ENCODE measurements at places on chromosomes 12 and 14. TPM values are rescaled to one million over a fixed set of nuclear protein-coding genes. Genes with fewer than 3 reads are reported as not detected.

DNA sequence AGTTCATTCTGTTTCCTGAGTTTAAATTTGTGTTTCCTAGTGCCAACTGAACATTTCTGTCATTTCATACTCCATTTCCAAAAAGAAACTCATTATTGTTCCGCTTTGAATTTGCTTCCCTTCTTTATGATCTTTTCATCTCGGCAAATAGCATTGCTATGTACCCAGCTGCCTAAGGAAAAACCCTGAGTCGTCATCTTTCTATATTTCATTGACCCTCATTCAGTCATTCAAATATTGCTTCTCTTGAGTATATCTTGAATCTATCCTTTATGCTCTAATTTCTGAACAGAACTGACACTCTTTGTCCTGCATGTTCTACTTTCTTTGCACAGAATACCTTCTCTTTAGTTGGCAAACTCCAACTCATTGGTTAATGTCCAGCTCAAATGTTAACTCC, 35.9 kb downstream of the ADIPOR2 start:
- no peak overlapping the region for H3K27ac ChIP-seq
- no peaks in the 10 kb centered on the region for H3K4me1 ChIP-seq
- DNase-seq: no peak
- H3K4me3 ChIP-seq: no peak overlapping the region

- H3K36me3 ChIP-seq: no peaks in the 10 kb centered on the region
- H3K27ac ChIP-seq: no peak overlapping the region
- H3K27me3 ChIP-seq: peaks cover 27% of the 10 kb centered on the region
- H3K4me3 ChIP-seq: no peak overlapping the region
Observed at GRCh38 chr12:115609347-115609746, 668.1 kb downstream of the MED13L start.

RPL10L gene
- total RNA-seq: not detected

KRT7 gene
- total RNA-seq: 118 TPM

- H3K36me3 ChIP-seq: no peaks in the 10 kb centered on the region
- DNase-seq: no peak
- no peaks in the 10 kb centered on the region for H3K27me3 ChIP-seq
- H3K4me3 ChIP-seq: no peak overlapping the region
Observed at GRCh38 chr12:112537710-112538396, 119.1 kb downstream of the PTPN11 start.

DNA sequence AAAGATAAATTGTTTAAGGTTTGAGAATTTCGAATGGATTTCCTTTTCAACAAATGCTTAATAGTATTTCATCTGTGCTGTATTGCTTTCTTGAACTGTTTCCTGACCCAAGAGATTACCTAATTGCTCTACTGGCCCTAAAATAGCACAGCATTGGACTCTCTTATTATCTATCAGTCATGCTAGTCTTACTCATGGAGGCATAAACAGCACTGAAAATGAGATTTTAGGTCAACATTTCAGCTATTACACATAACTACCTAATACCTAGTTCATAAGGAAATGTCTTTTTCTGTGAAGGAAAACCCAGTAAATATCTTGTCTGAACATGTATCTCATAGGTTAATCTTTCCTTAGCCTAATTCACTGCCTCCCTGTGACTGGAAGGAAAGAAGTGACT, 4.3 kb upstream of the ABCD2 start:
- no peak overlapping the region for H3K27ac ChIP-seq
- no peak for DNase-seq
- no peaks in the 10 kb centered on the region for H3K27me3 ChIP-seq
- H3K4me3 ChIP-seq: no peak overlapping the region

DNA sequence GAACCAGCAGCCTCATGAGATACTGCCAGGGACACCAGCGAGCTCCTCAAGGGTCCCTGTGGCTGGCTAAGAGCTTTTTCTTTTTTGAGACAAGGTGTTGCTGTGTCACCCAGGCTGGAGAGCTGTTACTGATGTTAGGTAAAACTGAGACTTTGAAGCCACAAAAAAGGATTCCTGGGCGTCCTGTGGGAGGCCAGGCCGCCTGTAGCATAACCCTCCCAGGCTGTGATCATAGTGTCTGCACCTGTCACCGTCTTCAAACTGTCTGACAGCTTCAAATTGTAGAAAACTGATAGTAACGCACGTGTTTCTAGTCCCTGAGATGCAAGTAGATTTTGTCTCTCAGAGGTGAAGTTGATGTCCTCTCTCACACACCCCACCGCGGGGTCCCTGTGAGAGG, 4.1 kb downstream of the ZFYVE21 start:
- no peak for DNase-seq
- H3K4me1 ChIP-seq: peaks cover 91% of the 10 kb centered on the region
- peaks cover 1% of the 10 kb centered on the region for H3K36me3 ChIP-seq

L2HGDH gene
- total RNA-seq: 7.5 TPM

DNA sequence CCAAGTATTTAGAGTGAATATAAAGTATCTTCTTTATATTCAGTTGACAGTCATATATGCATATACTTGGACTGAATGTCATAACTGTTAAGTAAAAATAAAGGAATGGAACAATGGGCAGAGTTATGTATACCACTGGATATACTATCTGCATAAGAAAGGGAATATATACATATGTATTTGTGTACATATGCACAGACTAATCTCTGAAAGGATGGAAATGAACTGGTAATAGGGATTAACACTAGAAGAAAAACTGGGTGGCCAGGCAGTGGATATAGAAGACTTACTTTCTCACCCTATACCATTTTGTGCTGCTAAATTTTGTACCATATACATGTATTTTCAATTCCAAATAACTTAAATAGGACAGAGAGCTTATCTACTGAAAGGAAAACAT, 200.1 kb downstream of the MED13L start:
- no peak overlapping the region for H3K4me3 ChIP-seq
- DNase-seq: no peak
- no peaks in the 10 kb centered on the region for H3K36me3 ChIP-seq
- H3K27me3 ChIP-seq: no peaks in the 10 kb centered on the region

GRCh38 chr12:116150001-116150400, 127.5 kb downstream of the MED13L start:
- no peaks in the 10 kb centered on the region for H3K36me3 ChIP-seq
- no peak for DNase-seq
- H3K27me3 ChIP-seq: no peaks in the 10 kb centered on the region
- H3K27ac ChIP-seq: no peak overlapping the region
- H3K4me1 ChIP-seq: peaks cover 28% of the 10 kb centered on the region
- H3K4me3 ChIP-seq: no peak overlapping the region

CARMIL3 gene
- total RNA-seq: 0.38 TPM

DNAH10 gene
- total RNA-seq: not detected

TIGAR gene
- 5.5 TPM for total RNA-seq

GRCh38 chr14:55129428-55130195, 560 bp downstream of the LGALS3 start:
- peak overlapping the region; percentile 90 for H3K4me3 ChIP-seq
- DNase-seq: no peak
- H3K27me3 ChIP-seq: no peaks in the 10 kb centered on the region

DNA sequence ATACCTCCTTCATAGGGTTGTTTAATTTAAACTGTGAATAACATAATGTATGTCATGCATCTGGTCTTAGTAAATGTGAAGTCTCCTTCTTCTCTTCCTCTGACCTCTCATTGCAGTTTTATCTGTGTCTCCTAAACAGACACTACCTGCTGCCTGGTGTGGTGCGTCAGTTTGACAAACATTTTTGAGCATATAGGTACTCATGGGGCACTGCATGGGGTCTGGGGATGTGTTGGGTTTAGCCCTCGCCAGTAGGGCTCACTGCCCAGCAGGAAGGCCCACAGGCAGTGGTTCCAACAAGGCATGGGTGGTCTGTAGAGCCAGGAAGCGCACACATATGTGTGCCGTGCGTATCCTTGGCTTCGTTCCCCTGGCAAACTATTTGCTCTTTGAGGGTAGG, 3.0 kb upstream of the CEBPE start:
- peaks cover 19% of the 10 kb centered on the region for H3K4me1 ChIP-seq
- H3K36me3 ChIP-seq: no peaks in the 10 kb centered on the region
- H3K27me3 ChIP-seq: no peaks in the 10 kb centered on the region
- H3K27ac ChIP-seq: no peak overlapping the region
- no peak overlapping the region for H3K4me3 ChIP-seq

- H3K36me3 ChIP-seq: no peaks in the 10 kb centered on the region
- no peak overlapping the region for H3K27ac ChIP-seq
- no peaks in the 10 kb centered on the region for H3K4me1 ChIP-seq
- no peak for DNase-seq
- no peak overlapping the region for H3K4me3 ChIP-seq
Observed at GRCh38 chr14:97143456-97143855, 346.3 kb downstream of the VRK1 start.

- no peaks in the 10 kb centered on the region for H3K4me1 ChIP-seq
- no peak overlapping the region for H3K4me3 ChIP-seq
- H3K27ac ChIP-seq: no peak overlapping the region
- no peaks in the 10 kb centered on the region for H3K36me3 ChIP-seq
Observed at GRCh38 chr12:71935594-71935993, 3.1 kb upstream of the TPH2 start.

DNA sequence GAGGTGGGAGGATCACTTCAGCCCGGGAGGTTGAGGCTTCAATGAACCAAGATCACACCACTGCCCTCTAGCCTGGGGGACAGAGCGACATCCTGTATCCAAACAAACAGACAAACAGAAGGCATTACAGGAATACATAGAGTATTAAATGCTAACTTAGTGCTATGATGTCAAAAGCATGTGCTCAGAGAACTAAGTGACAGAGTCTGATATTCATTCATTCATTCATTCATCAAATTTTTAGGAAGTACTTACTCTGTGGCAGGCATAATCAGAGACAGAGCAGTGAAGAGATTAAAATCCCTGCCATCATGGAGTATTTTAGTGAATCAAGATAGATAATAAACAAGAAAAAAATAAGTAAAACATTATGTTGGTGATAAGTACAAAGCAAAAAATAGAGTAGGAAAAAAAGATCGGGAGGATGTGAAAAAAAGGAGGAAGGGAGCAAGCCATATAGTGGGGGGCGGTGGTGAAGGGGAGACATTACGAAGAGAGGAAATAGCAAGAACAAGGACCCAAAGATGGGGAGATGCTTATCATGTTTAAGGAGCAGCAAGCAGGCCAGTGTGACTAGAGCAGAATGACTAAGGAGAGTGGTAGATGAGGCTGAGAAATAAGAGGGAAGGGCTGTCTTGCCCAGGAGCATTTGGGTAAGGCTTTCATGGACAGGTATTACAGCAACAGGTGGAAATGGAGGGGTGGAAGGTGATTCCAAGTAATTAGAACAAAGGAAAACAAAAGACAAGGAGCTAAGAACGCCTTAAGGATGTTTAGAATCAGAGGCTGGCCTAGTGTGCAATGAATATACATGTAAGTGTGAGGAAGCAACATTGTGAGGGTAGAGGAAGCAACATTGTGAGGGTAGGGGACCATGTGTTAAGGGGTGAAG, 2.8 kb downstream of the MAP4K5 start:
- no peak overlapping the region for H3K4me3 ChIP-seq
- no peaks in the 10 kb centered on the region for H3K27me3 ChIP-seq
- H3K27ac ChIP-seq: no peak overlapping the region
- peaks cover 14% of the 10 kb centered on the region for H3K4me1 ChIP-seq
- DNase-seq: no peak
